Activated gamma-delta T cell (primary cell): ENCODE measurements at places on chromosomes 11 and 22.

DNA sequence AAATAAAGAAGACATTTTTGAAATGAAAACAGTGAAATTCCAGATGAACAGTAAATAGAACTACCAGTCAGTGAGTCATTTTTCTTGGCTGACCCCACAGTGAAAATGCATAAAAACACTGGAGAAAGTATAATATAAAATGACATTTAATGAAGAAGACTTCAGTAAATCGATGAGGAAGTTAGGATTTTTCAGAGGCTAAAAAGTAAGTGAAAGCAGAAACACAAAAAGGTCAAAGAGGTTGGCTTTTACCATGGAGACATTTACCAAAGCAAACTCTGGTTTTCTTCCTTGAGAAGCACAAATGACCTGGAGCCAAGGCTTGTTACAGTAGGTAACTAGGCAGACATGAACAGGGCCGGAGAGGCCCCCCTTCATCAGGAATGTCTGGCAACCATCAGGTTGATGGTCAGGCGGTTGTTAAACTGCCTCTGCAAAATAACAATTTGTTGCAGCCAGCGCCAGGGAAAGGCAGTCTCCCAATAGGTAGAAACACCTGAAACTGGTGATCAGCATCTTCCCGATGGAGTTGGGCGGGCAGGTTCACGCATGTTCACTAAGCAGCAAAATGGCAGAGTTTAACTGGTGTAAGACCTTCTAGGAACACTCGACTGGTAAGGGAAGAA lies 16.7 kb upstream of the TMEM123 start:
- DNase-seq, result no peak

GRCh38 chr11:11731311-11732083 lies 109.7 kb upstream of the GALNT18 start:
- DNase-seq, result no peak

DNA sequence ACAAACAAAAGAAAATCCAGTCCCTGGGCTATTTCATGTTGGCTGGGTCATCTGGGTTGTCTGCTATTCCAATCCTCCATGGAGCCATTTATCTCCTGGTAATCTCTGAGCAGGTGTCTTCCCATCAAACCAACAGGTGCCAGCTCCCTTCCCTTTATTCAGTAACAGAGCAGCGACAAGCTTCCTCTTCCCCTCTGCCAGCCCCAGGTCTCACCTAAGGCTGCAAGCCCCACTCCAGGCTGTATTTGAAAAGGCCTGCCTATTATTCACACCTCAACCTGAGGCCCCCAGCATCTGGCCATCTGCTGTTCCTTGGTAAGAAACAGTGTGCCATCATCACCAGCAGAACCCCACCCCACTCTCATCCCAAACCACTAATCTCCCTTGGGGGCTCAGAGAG lies 436.2 kb downstream of the BUD13 start:
- DNase-seq, result no peak

GRCh38 chr22:25383278-25383820 lies 163.9 kb downstream of the CRYBB2 start:
- DNase-seq, result no peak

DNA sequence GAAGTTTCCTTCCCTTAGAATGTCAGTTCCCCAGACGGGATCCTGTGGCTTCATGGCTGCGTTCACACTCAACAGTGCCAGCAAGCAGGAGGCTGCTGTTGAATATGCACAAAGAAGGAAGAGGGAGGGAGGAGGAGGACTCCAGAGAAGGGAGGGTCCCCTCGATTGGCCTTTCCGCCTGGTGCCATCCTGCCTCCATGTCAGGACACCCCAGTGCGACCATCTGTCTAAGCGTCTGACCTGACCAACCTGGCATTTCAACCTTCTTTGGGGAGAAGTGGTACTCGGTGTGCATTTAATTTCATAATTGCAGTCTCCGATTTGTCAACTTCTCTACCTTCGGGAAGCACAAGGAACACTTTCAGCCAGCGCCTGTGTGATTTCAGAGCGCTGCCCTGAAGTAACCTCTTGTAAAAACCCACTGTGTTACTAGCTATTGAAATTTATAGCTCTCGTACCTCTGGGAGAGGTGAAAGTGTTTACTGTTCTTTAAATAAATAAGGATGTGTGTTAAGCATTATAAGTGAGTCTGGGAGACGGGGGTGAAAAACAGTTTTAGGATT lies 1491.9 kb downstream of the TBC1D22A start:
- no peak for DNase-seq

DNA sequence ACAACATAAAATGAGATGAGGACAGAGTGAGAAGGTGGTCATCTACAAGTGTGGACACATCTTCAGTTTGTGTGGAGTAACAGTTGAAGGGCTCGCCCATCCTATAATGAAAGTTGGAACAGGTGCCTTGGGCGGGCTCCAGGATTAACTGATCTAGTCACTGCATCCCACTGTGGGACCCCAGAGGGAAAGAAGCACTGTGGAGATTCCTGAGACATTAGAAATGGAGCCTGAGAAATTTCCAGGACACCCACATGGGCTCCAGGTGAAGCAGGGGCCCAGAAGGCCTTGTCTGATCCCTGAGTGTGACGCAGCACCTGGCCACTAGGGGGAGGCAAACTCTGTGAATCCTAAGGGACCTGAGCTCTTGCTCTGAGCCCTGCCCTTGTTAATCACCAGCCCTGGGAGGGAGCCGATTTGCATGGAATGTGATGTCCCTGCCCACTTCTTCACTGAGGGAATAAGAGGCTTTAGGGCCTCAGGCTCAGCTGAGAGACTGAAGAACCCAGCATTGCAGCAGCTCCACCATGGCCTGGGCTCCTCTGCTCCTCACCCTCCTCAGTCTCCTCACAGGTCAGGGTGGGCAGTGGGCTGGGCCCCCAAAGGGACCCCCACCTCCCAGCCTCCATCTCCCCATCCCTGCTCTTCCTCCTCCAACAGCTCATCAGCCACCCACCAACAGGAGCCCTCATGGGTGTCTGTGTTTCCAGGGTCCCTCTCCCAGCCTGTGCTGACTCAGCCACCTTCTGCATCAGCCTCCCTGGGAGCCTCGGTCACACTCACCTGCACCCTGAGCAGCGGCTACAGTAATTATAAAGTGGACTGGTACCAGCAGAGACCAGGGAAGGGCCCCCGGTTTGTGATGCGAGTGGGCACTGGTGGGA lies 98.4 kb downstream of the VPREB1 start:
- DNase-seq, result no peak

DNA sequence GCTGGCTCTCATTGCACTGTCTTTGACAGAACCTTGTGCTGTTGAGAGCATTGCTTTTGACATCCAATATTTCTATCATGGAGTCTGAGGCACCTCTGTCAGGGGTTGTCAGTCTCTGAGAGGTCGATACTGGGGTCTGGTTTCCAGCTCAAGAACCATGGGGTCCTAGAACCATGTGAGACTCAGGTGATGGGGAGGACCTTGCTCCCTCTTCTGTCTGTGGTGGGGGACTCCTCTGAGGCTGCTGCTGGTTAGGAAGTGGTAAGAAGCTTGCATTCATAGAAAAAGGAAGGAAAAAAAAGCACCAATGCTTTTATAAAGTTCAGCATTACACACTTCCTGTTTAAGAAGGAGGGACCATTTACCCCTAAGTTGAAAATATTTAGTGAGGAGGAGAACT lies 91.8 kb upstream of the CD44 start:
- no peak for DNase-seq

DNA sequence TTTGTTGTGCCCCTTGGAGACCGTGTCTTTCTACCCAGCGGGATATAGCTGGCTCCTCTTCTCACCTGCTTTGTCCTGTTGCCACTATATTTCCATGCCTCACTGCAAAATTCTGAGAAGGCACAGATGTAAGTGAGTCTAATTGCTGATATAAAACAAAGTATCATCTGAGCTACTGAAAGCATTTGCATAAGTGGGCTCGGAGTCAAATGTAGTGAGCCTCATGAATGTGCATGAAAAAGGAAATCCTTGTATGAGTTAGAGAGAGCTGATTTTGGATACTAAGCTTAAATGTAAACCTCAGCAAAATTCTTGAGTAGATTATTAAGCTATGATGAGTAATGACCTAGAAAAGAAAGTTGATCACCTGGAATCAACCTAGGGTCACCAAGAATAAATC lies 13.9 kb downstream of the OVCH2 start:
- DNase-seq, result no peak

DNA sequence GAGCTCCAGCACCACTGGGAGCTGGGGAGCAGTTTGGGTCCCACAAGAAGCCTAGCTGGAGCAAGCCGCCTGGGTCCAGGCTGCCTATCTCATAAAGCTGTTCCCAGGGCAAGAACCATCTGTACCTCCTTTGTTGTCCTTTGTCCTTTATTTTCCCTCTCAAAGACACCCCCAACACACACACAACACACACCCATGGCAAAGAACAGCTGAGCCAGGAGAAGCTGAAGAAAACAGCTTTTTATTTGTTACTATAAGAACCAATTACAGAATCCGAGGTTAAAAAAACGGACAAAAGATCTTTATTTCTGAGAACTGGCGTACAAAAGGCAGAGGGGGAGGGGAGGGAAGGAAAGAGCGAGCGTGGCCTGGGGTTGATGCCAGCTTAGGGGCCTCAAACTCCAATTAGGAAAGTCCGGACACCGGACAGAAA lies 1.7 kb upstream of the TUT1 start:
- no peak for DNase-seq

DNA sequence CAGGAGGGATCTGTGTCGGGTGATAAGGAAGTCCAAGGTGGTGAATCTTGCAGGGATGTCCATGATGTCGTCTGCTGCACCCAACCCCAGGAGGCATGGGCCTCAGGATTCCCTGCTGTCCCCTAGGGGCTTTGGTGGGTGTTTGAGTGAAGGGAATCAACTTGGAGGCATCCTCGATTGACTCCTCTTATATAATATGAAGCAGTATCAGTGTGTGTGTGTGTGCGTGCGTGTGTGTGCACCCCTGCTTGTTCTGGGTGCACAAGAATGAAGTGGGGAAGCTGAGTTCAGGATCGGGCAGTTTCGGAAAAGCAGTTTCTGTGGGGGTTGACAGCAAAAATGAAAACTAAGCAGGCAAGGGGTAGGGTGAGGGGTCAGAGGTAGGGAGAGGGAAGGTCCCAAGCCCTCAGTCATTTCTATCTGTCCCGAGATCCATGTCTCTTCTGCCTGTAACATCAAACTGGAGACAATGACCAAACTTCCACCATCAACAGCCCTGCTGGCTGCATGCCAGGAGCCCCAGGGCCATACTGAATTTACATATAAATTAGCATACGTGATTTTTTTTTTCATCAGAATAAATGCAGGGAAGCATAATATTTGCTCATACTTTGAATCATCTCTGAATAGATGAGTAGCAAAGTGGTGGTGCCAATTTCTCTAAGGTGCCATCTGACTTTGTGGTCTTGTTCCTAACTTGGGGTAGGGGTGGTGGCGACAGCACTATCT lies 2.0 kb downstream of the NTM start:
- no peak for DNase-seq

DNA sequence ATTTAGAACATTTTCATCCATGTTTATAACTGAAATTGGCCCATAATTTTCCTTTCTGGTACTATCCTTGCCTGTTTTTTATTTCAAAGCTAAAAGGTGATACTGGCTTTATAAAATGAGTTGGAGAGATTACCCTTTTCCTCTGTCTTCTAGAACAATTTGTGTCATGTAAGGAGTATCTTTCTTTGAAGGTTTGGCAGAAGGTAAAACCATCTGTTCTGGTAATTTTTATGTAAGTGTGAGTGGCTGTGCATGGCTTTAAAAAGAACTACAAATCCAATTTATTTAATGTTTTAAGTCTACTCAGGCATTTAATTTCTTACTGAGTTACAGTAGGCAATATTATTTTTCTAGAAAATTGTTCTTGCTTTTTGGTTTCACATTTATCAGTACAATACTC lies 7.7 kb upstream of the MRGPRD start:
- no peak for DNase-seq

DNA sequence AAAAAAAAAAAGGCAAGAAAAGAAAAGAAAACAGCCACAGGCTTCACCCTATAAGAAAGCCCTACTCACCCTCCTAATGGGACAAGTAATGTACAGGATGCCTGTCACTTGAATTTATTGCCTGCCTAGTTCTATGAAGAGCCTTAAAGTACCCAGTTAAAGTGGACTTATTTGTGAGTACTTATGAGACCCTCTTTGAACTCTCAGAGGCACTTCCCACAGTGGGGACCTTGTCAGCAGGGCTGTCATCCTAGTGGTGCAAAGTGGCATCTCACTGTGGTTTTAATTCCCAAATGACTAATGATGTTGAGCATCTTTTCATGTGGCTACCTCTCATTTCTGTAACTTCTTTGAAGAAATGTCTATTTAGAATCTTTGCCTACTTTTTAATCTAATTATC lies 41.8 kb upstream of the BARX2 start:
- DNase-seq, result no peak

GRCh38 chr11:85826116-85826855 lies 15.3 kb upstream of the SYTL2 start:
- DNase-seq, result no peak

DNA sequence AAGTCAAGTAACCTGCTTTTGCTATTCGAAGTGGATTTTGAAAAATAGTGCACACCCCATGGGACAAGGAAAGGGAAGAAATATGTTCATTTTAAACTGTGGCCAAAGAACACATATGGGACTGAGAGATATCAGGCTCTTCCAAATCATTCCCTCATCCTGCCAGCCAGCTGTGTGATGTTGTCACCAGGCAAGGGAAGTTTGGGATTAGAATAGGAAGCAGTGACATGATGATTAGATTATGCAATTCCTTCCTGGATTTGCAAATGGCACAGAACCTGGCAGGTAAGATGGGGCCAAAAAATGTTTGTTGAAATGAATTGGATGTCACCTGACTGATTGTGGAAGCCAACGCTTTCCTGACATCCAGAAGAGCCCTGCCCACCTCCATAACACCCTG lies 4.9 kb upstream of the SCN3B start:
- DNase-seq, result no peak

DNA sequence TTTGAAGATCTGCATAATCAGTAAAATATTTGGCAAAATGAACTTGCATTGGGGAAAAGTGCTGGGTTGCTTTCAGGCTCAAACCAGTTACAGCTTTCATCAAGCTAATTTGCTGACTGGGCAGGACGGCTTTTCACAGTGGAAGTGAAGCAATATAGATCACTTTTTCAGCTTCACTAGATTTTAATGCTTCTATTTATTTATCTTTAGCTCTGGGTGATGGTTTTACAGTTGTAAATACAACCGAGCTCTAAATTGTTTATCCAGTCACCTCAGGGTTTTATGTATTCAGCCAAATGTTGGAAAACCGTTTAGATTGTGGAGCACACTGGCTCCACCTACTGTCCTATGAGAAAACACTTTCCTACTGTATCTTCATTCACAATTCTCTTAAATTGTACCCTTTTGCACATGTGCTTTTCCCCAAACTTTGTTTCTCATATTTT lies 58.2 kb downstream of the ACER3 start:
- no peak for DNase-seq

- peak; percentile 43 for DNase-seq
Measured at GRCh38 chr22:37804881-37805809, 2.6 kb upstream of the GCAT start.
